ENCODE measurements at places on chromosomes 3 and 15.

GRCh38 chr3:114660808-114661207 is 367.0 kb downstream of the TIGIT start:
- DNase-seq: no peak

GRCh38 chr3:141257961-141258360 is 26.3 kb downstream of the PXYLP1 start:
- no peak for DNase-seq

GRCh38 chr3:124772081-124772831 is 42.0 kb downstream of the UMPS start:
- no peak for DNase-seq

DNA sequence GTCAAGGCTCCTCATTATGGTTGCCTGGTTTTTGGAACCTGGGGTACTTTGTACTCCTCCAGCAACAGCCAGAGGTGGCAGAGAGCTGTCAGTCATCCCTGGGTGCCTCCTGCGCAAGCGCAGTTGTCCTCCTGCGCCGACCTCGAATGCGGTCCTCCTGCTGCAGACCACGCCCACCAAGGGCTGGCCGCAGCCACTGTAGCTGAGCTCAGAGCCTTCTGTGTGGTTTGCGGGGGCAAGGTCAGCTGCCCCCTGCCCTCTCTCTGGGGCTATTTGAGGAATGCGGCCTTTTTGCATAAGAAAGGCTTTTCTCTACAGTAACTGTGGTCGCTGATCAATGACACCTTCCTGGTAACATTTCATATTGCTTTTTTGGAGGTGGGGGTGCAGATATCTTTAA is 131.3 kb upstream of the SNRPN start:
- no peak for DNase-seq

DNA sequence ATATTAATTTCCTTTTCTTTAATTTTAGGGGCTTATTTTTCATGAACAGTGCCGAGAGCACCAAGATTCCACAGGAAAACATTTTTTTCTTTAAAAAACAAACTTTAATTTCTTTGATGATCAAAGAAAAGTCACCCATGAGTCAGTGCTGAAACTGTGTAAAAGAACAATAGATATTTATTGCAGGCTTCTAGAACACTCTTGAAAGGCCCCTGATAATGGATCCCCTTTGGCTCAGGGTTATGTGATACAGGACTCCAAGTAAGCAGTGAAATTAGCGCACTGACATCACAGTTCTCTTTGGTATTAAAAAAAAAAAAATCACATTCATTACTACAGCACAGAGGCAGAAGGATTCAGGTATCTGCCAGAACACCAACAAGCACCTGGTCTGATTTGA is 66.1 kb upstream of the MYZAP start:
- DNase-seq: no peak

- DNase-seq: no peak
Measured at GRCh38 chr15:86502301-86502700, 422.6 kb downstream of the AGBL1 start.

GRCh38 chr3:195754141-195754540 is 33.4 kb downstream of the MUC20 start:
- DNase-seq: no peak

DNA sequence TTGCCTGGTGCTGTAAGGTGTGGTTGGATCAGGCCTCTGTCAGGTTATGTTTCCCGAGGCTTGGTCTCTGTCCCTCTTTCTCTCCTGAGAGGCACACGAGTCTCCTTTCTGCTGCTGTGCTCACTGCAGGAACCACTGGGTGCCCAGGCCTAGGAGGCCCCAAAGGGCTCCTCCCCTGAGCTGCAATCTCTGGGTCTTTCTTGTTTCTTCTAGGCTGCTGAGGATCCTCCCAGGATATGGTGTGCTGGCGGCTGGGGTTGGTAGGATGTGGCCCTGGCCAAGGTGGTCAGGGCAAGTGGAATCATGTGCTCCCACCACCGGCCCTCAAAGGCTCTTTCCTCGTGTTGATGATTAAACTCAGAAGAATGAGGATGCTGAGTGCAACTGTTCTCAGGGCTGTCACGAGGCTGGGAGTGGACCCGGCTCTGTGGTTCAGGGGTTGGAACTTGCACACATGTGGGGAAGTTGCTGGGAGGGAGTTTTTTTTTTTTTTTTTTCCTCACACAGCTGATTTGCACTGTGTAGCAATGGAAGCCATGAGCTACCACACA is 43.6 kb upstream of the CTSH start:
- no peak for DNase-seq

- DNase-seq: no peak
Measured at GRCh38 chr3:183317271-183317670, 64.2 kb downstream of the B3GNT5 start.

DNA sequence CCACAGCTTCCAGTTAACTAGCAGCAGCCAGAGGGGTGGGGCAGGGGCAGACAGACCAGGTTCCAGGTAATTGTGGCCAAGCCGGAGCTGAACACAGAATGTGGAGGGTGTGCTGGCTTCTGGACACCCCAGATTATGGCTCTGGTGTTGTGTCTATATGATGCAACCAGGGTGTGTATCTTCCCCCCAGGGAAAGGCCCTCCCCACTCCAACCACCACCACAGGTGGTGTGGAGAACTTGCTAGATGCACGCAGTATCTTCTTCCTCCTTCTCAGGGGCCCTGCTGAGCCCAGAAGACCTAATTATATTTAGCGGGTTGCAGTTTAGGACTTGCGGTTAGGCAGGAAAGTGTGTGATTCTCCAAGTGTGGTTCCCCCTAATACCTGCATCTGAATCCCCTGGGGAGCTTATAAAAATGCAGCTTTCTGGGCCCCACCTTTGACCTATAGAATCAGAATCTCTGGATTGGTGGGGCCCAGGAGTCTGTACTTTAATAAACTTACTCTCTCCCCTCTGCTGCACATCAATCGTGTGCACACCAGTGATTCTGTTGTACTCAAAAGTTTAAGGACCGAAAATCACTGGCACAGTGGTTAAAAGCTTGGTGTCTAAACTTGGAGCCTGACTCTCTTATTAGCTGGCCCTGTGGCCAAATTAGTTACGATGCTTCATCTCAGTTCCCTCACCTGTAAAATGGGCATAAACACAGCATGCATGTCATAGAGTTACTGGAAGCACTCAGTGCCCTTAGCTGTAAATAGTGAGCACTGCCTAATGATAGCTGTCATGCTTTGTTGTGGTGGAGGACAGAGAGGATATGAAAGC is 379.1 kb upstream of the PROK2 start:
- no peak for DNase-seq

GRCh38 chr3:155631323-155632019 is 113.4 kb downstream of the PLCH1 start:
- DNase-seq: no peak
